ENCODE measurements at places on chromosomes 12 and 14.

GRCh38 chr14:39219075-39219499 lies 14.6 kb upstream of the MIA2 start:
- no peak for DNase-seq

GRCh38 chr12:21485998-21486397 lies 15.4 kb downstream of the RECQL start:
- no peak for DNase-seq

DNA sequence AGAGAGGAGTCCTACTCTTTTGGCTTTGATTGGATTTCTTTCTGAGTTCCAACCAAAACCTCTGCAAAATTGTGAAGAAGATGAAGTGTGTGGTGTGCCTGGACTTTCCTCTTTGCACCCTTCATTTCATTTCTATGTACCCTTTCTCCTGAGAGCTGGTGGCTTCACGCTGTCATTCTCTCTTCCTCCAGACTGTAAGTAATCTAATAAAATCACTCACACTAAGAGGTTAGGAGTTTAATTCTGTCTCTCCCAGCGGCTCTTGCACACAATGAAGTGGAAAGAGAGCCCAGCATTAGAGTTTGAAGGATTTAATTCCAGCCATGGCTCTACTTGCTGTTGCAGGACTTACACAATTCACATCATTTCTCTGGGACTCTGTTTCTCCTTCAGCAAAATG lies 37.8 kb upstream of the CRADD start:
- DNase-seq: no peak

GRCh38 chr14:63666335-63666734 lies 24.7 kb upstream of the WDR89 start:
- DNase-seq: no peak

- DNase-seq: no peak
Measured at GRCh38 chr12:108699955-108700563, 31.3 kb downstream of the CORO1C start.

DNA sequence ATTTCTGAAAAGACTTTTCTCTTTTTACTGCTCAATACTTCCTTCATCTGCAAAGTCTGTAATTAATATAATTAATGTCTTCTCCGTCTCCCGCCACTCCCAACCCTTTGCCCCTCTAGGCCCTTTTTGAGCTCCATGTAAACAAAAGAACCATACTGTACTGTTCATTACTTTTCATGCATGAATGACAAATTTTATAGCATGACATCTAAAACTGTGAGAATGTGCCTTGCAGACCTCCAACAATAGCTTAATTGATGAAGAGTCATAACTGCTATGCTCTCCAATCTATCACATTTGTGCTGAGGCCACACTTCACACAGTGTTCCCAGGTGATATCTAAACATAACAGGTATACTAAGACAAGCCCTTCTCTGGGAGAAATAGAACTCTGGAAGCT lies 1122.7 kb upstream of the ATXN7L3B start:
- DNase-seq: no peak

DNA sequence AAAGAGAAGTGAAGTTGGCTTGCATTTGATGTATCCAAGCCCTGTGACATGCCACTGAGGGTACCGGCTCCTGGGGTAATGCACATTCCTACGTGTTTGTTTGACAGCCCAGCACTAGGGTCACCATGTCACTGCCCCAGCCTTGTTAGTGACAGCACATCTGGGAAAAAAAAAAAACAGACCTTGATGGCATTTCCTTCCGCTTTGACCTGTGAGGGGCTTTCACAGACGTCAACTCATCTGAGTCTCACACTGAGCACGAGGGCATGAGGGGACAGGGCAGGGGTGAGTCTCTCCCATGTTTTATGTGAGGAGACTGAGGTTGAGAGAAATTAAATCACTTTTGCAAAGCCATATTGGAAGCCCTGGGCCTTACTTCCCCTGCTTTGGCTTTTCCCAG lies 111.5 kb downstream of the NUAK1 start:
- DNase-seq: no peak

GRCh38 chr12:21223930-21224329 lies 92.9 kb downstream of the SLCO1B1 start:
- DNase-seq: no peak

GRCh38 chr14:101126731-101127130 lies 223.2 kb upstream of the RTL1 start:
- DNase-seq: no peak

DNA sequence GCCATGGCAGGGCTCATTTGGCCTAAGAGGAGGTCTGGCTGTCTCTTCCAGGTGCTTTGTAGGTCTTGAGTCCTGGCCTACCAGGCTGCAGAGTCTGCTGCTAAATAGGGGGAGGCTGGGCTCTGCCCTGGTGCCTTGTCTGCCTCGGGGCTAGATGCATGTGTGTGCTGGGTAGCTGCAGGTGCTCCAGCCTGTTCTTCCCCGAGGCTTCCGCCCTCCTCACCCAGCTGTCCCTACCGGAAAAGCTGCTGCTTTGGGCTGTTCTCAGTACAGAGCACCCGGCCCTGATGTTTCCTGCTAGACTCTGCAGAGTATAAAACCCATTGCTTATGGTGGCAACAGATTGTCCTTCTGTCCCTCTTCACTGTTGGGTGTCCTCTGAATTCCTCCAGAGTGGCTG lies 37.7 kb downstream of the RAB35 start:
- no peak for DNase-seq

- no peak for DNase-seq
Measured at GRCh38 chr12:20320552-20320951, 47.8 kb upstream of the PDE3A start.

- DNase-seq: no peak
Measured at GRCh38 chr14:91280129-91280528, 35.6 kb upstream of the GPR68 start.

GRCh38 chr14:101934601-101935150 lies 29.7 kb upstream of the DYNC1H1 start:
- DNase-seq: no peak

Data from stimulated activated CD4-positive, alpha-beta T cell treated with anti-CD3 and anti-CD28 coated beads, Interleukin-1b, Interleukin-23, amount 100 ng/mL, for 48 hours (primary cell).